Sigmoid colon (tissue), 7 donors: ENCODE measurements at places on chromosomes 3 and 15. TPM values are rescaled to one million over a fixed set of nuclear protein-coding genes. Genes with fewer than 3 reads are reported as not detected.

DNA sequence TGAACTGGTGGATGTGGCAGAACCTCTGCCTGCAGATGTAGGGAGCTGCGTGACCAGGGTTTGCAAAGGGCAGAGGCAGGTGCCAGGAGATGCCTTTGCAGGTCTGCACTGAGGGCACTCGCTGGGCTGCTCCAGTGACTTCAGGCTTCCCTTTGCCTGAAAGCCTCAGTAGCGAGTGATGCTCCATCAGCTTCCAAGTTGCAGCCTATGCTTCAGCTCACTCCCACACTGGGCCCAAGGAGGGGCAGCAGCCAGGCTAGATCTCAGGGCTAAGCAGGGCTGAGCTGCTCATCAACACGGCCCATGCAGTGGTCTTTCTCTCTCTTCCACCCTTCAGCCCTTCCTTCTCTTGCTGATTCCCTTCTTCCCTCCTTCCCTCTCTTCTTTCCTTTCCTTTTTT is 78.3 kb upstream of the RGMA start:
- no peak for DNase-seq

- no peak for DNase-seq
Measured at GRCh38 chr3:27325419-27325818, 43.8 kb downstream of the NEK10 start.

DNA sequence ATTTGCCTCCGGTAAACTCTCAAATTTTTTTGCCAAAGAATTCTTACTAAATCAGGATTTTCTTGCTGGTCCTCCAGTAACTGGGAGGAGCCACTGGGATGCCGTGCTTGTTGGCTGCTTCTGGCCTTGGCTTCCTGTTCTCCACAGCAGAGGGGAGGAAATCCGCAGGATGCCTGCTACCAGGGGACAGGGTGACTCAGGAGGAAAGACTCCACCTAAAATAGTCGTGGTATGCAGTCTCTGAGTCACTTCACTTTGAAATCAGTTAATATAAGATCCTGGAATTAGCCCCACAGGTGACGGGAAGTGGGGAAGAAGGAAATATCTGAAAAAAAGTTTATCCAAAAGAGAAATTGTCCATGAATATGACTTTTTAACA is 6.5 kb upstream of the TM4SF18 start:
- DNase-seq: peak; percentile 85

- peak; percentile 83 for DNase-seq
Measured at GRCh38 chr3:12994357-12994606, 78.9 kb downstream of the IQSEC1 start.

DNA sequence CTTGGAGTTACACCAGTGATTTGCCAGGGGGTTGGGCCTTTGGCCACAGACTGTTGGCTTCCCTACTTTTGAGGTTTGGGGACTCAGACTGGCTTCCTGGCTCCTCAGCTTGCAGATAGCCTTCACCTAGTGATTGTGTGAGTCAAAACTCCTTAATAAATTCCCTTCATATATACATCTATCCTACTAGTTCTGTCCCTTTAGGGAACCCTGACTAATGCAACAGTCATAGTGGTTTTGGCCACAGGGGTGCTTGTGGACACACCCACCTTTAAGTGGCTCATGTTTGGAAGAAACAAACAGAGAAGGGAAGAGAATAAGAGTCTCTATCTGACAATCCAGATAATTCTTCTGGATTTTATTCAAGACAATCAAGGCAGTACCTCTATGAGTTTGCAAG is 457.7 kb downstream of the EPHA3 start:
- DNase-seq: no peak

DNA sequence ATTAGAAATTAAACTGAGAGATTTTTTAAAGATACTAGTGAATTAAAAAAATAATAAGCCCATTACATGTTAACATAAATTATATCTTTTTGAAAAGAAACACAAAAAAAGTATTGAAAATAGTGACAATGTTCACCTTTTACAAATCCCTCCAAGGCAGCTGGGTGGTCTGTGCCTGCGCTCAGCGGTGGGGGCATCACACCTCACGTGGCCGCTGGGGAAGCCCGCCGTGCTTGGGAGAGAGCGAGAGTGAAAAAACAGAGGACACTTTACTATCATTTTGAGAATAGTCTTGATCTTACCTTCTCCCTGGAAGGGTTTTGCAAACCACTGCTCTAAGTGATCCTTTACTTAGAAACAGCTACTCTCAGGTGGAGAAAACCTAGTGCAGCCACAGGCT is 76.9 kb downstream of the CRTC3 start:
- no peak for DNase-seq

DNA sequence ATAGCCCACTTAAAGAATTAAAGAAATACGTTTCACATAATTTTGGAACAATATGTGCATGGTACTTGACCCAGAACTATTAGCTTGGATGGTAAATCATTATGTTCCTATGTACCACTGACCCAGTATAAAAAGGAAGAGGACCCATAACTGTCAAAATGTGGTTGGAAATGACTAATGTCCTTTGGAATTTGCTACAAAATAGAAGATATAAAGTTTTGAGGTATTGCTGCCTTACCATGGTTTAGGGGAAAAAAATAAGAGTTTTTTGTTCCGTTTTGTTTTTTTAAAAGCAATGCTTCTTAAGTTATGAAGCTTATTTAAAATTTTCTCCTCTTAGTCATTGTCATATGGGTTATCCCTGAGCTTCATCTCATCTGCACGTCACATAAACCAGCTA is 15.8 kb upstream of the TFDP2 start:
- no peak for DNase-seq

GRCh38 chr3:161977063-161977462 is 480.5 kb downstream of the OTOL1 start:
- no peak for DNase-seq

GRCh38 chr3:39267631-39268548 is 11.9 kb downstream of the CX3CR1 start:
- no peak for DNase-seq

DNA sequence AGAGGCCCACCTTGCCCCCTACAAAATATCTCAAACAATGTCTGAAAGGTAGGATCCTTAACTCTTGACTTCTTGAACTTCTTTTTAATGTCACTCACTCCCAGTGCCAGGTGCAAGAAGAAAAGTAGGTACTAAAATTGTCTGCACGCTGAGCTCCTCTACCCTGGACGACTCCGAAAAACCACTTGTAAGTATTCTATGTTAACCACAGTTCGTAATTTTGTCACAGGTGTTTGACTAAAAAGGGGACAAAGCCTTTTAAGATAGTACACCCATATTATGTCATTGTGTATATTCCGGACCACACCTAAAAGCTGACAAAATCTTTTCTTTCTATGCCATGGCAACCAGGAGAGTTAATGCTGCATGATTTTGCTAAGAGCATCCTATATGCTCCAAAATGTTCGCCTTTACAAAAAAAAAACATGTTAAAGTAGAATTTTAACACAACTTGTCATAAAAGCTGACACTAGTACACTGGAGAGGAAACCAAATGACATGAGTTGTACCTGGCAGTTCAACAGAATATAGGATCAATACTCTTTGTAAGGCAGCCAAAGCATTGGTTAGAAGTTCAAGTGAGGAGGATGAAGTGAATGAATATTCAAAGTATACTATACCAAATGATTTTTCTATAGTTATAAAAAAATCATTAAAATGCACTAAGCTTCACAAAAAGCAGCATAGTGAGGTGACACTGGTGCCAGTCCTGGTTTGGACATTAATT is 210.5 kb downstream of the FOXP1 start:
- no peak for DNase-seq

- no peak for DNase-seq
Measured at GRCh38 chr3:62708638-62709373, 166.4 kb downstream of the CADPS start.

DNA sequence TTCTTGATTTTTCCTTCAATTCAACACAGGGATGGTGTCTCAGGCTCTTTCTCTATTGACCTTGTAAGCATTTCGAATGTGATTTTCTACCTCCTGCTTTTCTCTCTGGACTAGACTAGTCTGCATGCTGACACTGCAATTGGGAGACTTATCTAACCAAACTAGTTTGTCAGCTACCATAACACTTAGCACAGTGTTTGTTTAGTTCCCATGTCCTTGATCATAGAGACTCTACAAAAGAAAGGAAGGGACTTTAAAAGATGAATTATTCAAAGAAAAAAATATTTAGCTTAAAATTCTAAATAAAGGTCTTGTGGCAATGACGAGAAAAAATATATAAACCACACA is 407.0 kb downstream of the ERC2 start:
- no peak for DNase-seq

DNA sequence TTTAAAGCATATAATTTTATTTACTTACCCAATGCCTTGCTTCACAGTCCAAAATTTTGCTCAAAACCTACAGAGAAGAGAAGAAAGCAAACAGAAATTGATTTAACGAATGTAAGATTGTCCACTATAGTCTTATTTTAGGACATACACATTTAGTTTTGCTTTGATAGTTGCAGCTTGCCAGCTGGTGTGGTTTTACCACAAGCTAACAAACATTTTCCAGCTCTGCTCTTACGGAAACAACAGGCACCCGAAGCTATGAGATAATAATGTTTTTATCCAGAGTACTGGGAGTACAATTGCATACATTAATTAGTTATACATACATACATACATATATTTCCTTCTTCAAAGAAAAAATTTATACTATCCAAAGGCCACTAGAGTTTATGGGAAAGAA is 10.4 kb downstream of the BCL6 start:
- DNase-seq: no peak

- peak; percentile 57 for DNase-seq
Measured at GRCh38 chr3:46908294-46908985, 30.9 kb downstream of the PTH1R start.

- no peak for DNase-seq
Measured at GRCh38 chr3:112894258-112894657, 47.6 kb upstream of the CD200R1L start.

DNA sequence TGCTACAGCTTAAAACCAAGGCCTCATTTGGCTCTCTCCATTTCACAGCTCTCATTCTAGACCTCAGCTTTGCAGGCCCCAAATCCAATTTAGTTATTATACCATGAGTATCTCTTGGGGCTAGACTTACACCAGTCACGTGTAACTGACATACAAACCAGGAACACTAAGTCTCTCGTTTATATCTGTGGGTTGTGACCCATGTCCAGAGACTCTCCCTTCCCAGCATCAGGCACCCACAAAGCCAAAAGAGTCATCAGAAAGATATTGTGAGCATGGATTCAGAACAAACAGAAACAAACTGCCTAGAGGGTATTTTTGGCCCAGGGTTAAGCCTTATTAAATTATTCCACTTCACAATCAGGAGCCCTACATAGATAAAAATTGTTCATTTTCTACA is 5.6 kb upstream of the CCDC13 start:
- DNase-seq: no peak

- no peak for DNase-seq
Measured at GRCh38 chr3:189690237-189690636, 59.0 kb downstream of the TP63 start.

- peak; percentile 56 for DNase-seq
Measured at GRCh38 chr3:127545216-127545615, 45.3 kb downstream of the TPRA1 start.

DNA sequence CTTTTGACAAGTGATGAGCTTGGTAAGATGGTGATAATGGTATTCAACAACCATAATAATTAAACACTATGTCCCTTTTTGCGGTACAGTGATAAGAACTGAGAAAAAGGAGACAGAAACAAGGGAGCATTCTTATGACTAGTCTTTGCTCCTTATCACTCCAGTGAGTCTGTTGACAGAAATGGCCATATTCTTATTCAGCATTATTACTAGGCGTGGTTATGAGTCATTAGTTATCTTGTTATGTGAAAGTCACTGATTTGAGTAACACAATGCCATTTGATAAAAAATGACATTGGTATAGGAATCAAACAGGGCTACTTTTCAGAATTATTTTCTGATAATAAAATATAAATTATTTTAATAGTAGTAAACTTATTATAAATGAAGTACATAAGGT is 193.5 kb downstream of the C3orf38 start:
- DNase-seq: no peak

- DNase-seq: no peak
Measured at GRCh38 chr3:145145461-145145860, 1015.5 kb downstream of the PLOD2 start.

GRCh38 chr15:33473005-33473404 is 162.2 kb downstream of the RYR3 start:
- DNase-seq: no peak

- peak; percentile 66 for DNase-seq
Measured at GRCh38 chr3:46848271-46849044, 14.8 kb downstream of the MYL3 start.

DNA sequence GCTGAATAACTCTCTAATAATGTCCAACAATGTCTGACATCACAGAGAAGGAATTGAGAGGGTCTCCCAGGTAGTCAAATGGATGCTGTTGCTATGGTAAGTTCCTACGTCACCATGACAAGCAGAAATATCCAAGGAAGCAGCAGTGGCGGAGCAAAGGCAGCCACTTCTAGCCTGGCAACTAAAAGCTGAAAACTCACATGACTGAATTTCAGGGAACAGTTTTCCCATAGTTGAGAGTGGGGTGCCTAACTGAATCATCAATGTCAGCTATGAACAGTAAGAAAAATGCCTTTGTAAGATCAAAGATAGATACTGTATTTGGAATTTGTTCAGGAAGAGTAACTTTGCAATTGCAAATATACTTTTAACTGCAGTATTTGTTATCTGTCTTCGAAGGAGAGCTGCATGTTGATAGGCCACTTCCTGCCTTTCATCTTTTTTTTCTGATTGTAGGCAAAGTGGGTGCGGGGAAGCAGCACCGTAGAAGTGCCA is 161.7 kb downstream of the BBX start:
- DNase-seq: no peak

DNA sequence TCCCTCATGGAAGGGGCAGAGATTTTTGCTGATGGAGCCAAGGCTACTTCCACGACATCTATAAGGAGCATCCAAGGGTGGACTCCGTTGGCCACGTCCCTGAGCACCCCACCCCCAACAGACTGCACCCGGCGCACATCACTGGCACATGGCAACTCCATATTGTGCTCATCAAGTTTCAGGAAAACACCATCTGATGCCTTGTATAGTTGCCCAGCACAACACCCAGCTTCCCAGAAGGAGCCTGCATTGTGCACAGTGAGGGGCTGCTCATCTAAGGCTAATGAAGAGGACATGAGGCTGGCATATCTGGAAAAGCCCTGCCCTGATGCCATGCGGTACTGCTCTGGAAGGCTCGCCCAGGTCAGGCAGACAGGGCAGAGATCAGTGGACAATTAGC is 15.0 kb upstream of the CACNA2D2 start:
- DNase-seq: no peak

DNA sequence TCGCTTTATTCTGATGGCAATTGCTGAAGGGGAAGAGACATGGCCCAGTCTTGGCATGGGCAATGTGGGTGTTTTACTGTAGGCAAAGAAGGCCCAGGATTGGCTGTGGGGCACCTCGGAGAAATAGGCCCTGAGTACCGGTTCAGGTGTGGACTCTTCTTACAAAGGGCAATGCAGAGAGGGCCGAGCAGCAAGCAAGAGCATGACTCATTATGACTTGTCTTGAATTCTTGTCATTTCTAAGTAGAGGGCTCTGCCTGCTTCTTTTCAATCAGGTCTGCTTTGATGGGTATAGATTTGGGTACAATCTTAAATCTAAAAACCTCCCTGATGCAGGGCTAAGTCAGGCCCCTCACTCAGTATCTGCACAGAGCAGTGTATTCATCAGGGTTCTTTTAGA is 14.8 kb upstream of the BUB1B start:
- no peak for DNase-seq

GRCh38 chr3:49792371-49793150 is 6.2 kb upstream of the IP6K1 start:
- DNase-seq: peak; percentile 41

MST1R gene
- polyA plus RNA-seq: 24.0 TPM

OSBPL10 gene
- polyA plus RNA-seq: 2.4 TPM

GOLGA8S gene
- 0.03 TPM for polyA plus RNA-seq

ZXDC gene
- polyA plus RNA-seq: 14.4 TPM

TMEM212 gene
- polyA plus RNA-seq: not detected

UPK1B gene
- polyA plus RNA-seq: not detected

FETUB gene
- 0.46 TPM for polyA plus RNA-seq

CPB1 gene
- polyA plus RNA-seq: 2.3 TPM
